ENCODE measurements at places on chromosomes 1 and 21.

DNA sequence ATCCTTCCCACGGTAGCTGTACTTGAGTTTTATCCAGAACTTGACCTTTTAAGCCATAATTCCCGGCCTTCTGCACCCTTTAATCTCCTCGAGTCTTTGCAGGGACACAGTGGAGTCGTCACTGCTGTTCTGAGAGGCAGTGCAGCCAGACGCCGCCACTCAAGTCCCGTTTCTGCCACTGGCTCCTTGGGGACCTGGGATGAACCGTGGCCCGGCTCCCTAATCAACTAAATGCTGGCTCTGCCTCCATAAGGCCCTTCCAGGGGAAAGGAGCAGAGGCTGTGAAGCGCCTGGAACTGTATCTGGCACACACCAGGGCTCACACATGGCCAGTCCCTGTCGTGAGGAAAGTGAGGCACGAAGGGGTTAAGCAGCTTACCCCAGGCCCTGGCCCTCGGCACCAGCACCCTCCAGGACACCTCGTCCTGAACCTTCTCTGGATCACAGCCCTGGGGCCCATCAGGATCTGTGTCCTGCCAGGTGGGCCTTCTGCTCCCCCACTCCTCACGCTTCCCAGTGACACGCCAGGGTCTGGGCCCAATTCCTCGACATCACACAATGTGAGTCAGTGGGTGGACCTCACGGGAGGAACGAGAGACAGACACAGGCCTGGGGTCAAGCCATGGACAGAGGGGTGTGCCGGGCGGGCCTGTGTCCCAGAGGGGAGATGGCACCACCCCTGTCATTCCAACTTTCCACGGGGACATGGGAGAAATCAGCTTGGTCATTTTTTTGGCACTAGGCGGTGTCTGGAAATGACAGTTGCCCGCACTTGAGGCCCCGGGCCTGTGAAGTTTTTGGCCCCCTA lies 23.5 kb upstream of the C1orf174 start:
- no peak for DNase-seq

DNA sequence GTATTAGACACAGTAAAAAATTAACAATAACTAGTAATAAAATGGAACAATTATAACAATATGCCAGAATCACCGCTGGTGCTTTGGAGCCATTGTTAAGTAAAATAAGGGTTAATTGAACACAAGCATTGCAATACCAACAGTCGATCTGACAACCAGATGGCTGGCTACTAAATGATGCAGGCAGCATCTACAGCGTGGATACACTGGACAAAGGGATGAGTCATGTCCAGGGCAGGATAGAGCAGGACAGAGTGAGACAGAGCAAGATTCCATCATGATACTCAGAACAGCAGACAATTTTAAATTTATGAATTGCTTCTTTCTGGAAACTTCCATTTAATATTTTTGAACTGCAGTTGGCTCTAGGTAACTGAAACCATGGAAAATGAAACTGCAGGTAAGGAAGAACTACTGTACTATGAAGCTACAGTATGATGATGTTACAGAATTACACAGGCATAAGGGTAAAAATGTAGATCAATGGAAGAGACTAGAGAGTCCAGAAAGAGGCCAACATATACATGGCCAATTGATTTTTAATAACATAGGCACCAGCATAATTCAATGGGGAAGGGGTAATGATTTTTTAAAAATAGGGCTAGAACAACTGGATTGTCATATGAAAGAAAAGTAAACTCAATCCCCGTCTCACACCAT lies 168.7 kb downstream of the RRAGC start:
- no peak for DNase-seq

DNA sequence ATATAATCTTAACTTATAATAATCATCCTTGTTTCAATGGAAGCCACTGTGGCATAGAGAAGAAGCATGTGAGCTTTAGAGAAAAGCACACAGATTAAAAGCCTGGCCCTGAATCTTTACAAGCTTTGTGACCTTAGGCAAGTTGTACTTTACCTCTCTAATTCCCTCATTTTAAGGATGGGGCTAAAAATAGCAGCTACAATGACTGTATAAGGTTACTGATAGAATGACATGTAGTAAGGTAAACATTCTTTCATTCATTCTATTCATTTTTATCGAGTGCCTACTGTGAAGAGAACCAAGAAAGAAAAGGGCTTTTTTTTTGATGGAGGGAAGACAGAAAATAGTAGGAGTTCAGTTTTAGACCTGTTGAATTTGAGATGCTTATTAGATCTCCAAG lies 25.6 kb downstream of the CDKN2C start:
- no peak for DNase-seq

DNA sequence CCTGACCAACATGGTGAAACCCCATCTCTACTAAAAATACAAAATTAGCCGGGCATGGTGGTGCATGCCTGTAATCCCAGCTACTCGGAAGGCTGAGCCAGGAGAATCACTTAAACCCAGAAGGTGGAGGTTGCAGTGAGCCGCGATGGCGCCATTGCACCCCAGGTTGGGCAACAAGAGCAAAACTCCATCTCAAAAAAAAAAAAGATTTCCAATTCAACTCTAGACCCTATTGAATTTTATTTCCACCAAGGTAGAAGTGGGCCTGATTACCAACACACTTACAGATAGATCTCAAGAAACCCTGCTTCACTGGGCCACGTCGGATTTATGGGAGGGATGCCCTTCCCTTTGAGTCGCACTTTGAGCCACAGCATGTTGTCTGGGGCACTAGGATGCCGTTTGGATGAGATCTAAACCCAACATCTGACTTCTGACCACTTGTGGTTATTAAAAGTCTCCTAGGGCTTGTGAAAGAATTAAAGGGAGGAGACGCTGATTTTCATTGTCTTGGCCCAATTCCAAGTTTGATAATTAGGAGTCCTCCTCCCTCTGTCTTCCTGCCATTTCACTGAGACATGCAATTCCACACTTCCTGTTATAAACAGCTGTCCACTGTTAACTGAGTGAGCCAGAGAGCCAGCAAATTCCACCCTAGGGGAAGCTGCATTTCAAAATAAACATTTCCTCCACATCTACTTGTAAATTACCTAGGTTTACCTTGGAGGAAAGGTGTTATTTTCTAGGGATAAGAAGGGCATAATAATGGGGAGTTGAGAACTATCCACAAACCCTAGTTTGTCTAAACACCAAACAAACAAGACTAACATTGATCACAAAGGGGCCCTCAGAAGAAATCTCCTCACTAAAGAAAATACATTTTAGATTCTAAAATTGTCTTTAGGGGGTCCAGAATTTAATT lies 5.2 kb upstream of the RERE start:
- DNase-seq, result no peak

- DNase-seq, result no peak
These were observed 2.4 kb downstream of the THAP3 start for GRCh38 chr1:6627031-6627430.

- no peak for DNase-seq
These were observed 300.3 kb downstream of the TTLL7 start for GRCh38 chr1:83698644-83699043.

DNA sequence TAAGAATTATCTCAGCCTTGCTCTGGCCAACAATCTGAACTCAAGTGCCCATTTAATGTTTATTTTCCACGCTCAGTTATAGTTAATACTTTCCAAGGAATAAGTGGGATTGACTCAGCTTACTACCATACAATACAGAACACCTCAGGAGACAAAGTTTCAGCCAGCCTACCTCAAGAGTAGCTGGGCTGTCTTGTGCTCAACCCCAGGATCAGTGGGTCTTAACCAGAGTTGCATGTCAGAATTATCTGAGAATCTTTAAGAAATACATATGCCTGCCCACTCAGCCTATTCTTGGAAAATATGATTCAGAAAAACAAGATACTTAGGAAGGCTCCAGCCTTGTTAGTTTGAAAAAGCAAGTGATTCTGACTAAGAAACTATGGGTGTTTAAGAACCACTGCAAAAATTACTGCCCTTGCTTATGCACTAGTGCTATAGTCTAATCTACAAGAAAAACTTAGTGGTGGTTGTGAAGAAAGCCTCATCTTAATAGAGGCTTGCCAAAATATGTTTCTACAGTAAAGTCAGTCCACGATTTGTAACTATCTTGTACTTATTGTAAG lies 20.4 kb downstream of the CDC7 start:
- DNase-seq, result no peak

DNA sequence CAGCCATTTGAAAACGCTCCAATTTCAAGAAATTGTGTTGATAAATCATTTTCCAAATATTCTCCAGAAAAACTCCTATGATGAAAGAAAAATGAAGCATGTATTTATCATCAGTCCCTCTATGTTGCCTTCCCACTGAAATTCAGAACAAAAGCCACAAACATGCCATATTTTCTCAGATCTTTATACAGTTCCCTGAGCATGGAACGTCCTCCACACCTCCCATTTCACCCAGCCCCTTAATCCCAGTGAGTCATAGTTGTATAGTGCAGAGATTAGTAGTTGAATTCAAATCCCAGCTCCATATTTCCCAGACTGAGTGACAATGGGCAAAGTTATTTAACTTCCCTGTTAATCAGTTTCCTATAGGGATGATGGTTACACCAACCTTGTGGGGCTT lies 20.6 kb upstream of the NPL start:
- no peak for DNase-seq

- DNase-seq, result no peak
These were observed at the start of gene EPHA8 for GRCh38 chr1:22562584-22563583. Gene EPHA8 (plus strand): TSS chr1:22563489. CDS start chr1:22563636, 147 bp downstream.

GRCh38 chr1:208024406-208024805 lies 113.5 kb upstream of the CD34 start:
- no peak for DNase-seq

DNA sequence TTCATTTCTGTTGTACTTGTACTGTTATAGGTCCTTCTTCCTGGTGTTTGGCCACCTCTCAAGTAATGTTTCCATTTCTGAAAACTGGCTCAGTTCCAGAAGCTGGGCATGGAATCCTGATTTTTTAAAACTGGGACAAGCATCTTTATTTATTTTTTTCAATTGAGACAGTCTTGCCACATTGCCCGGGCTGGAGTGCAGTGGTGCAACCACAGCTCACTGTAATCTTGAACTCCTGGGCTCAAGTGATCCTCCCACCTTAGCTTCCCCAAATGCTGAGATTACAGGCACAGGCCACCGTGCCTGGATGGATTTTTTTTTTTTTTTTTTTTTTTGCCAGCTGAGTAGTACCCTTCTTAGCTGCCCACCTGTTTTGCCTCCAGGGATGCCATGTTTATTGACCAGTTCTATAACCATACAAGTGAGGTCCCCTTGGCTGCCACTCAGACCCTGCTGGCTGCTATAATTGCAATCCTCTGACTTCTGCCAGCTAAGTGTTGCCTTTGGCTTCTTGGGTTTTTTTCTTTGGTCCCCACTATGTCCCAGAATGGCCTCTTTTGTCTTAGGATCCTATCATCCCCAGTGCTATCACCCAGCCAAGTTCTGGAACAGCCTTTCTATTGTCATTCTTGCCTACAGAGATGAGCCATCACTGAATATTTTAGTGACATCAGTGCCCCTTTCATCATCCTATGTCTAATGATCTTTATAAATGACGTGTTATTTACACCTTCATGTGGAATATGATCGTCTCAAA lies 3.9 kb upstream of the DIP2A start:
- no peak for DNase-seq

DNA sequence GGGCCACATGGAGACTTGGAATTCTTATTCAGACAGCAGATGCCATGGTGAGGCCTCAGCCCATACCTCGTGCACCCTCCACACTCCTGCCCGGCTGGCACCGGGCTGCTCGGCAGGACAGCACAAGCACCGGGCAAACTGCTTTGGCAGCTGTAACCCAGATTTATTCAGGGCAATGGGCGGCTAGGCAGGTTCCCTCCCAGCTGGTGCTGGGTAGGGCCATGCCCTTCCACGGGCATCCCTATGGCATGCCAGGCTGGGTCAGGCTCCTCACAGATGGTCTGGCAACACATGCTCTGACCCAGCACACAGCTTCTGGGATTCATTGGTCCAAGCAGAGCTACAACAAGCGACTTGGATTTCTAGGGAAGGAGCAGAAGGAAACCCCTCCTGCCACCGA lies 53.4 kb downstream of the ATP1A1 start:
- no peak for DNase-seq

DNA sequence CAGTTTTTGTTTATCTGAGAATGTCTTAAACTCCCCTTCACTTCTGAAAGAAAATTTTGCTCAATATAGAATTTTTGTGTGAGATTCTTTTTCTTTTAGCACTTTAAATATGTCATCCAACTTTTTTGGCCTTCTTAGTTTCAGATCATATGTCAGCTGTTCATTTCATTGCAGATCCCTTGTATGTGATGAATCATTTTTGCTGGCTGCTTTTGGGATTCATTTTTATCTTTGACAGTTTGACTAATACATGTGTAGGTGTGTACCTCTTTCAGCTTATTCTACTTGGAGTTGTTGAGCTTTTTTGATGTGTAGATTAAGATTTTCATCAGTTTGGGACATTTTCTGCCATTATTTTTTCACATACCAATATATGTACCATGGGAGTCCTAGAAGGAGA lies 156.8 kb downstream of the FASLG start:
- no peak for DNase-seq

DNA sequence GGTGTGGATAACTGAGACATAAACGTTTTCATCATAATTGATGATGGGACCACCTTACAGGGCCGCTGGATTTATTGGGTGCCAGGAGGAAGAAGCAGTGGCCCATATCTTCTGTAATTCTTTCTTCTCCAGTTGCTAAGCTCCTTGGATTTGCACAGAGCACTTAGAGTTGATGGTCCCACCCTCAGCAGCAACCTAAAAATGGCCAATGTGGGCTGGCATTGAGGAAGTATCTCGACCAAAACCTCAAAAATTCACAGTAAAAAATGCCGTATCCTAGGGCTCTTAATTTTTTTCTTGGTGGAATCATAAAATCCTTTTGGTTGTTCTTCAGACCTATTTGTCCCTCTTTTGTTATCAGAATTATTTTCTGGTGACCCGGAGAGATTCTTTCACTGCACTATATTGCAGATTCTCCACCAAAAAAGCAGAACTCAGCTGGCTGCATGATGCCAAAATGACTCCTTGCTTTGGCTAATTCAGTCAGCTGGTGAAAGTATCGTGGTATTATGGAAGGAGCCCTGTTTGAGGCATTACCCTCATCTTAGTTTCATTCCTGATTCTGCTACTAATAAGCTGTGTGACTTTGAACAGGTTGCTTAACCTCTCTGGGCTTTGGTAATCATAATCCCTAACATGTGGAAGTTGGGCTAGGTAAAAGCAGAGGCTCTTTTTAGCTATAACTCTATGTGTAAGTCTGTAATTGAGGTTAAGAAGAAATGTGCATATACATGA lies 27.6 kb downstream of the KIRREL1 start:
- no peak for DNase-seq

DNA sequence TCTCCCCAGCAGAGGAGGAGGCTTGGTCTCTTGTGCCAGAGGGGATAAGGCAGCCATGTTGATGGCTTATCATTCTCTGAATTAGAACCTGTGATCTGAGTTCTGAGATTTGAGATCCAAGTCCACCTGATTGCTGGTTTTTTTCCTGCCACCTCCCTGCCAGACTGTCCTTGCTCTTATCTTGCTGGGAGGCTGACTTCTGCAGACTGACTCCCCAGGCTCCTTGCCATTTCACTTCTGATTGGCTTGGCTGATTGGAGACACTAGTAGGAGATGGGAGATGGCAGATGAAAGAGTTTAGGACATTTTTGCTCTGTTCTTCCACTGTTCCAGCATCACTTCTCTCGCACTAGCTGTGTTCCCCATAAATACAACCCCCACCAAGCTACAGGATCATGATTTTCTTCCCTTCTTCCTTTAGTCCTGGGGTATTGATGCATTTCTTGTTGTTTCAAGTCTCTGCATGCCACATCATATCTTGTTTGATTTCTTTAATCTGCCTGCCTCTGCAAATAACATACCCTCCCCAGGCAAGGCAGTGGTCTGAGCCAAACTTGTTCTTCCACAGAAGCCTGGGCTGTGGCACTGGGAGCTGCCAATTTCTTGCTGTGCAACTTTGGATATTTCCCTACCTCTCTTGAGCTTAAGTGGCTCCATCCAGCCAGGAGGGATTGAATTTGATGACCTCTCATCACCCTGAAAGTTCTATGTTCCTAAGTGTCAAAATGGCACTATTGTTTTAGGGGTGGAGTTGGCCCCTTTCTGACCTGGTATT lies 963 bp upstream of the CYP4B1 start:
- DNase-seq, result no peak
